ENCODE measurements at places on chromosomes 7 and 10. TPM values are rescaled to one million over a fixed set of nuclear protein-coding genes. Genes with fewer than 3 reads are reported as not detected.

ANKRD1 gene
- total RNA-seq, result 156 TPM

CFAP46 gene
- 0.52 TPM for total RNA-seq

HOXA6 gene
- 6.5 TPM for total RNA-seq

GRCh38 chr7:155584261-155584660, 37.9 kb upstream of the CNPY1 start:
- no peaks in the 10 kb centered on the region for H3K4me1 ChIP-seq
- H3K36me3 ChIP-seq, result no peaks in the 10 kb centered on the region
- no peaks in the 10 kb centered on the region for H3K27me3 ChIP-seq
- no peak overlapping the region for H3K27ac ChIP-seq
- H3K4me3 ChIP-seq, result no peak overlapping the region

DNA sequence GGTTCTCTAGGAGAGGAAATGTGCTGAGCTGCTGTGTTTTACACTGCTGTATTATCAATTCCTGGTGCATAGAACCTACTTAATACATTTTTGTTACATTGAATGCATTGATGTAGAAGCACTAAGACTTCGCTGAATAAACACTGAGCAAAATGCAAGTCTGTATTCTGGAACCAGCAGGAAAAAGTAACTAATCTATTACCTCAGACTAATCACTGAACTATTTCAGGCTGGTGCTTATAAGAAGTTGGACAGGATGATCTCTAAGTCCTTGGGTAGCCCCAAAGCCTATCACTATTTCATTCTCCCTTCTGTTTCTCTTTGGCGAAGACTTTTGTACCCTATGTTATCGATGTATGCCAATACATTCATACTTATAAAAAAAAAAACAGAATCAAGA, 87.2 kb upstream of the LRRTM3 start:
- H3K36me3 ChIP-seq, result no peaks in the 10 kb centered on the region
- no peak overlapping the region for H3K4me3 ChIP-seq

GRCh38 chr7:104208421-104208780, 588 bp upstream of the ORC5 start:
- peak overlapping the region; percentile 85 for H3K27ac ChIP-seq
- no peaks in the 10 kb centered on the region for H3K27me3 ChIP-seq
- H3K36me3 ChIP-seq, result peaks cover 5% of the 10 kb centered on the region

DNA sequence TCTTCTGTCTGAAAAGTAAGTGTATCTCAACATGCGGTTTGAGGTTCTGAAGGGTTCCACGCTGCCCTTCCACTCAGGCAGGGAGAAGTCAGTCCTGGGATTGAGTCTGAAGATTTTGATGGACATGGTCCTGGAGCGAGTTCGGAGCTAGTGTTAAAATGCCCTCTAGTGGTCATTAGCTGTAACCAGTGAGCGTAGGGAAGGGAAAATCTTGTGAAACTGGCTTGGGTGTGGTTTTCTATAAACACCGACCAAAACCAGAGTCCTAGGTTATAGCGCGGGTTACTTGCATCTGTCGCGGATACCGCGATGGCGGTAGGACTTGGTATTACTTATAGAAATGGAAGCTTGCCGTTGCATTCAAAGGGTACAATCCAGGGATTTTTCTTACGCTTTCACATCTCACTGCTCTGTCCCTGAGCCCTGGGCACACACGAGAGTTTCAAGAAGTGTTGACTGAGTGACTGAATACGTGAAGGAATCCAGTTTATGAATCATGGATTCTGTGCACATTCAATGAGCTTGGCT, 348.2 kb upstream of the C7orf33 start:
- no peak overlapping the region for H3K4me3 ChIP-seq
- no peaks in the 10 kb centered on the region for H3K27me3 ChIP-seq
- no peaks in the 10 kb centered on the region for H3K4me1 ChIP-seq
- H3K36me3 ChIP-seq, result no peaks in the 10 kb centered on the region

DNA sequence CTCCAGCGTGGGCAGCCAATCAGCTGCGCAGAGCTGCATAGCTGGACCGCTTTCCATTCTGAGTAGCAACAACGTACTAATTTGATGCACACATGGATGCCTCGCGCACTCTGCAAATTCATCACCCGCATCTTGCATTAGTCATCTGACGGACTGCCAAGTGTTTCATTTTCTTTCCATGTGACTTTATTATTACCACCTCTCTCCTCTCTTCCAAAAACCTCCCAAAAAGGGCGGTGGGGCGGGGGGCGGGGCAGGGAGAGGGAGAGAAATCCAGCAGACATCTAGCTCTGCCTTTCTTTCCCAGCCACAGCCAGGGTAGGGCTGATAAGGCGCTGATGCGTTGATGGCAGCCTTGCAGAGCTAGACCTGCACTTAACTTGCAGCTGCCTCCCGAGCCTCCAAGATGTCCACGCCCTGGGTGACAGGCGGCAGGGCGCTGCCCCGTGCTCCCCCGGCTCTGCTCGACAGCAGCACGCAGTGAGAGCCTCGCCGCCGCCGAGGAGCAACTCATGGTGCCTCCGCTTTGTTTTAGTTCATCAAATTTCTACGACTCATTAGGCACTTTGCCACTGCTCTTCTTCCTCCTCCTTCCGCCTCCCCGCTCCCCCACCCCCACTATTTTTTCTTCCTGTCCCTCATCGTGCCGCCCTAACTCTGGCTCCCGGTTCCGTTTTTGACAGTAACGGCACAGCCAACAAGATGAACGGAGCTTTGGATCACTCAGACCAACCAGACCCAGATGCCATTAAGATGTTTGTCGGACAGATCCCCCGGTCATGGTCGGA, 147.3 kb downstream of the CELF2 start:
- H3K27me3 ChIP-seq, result no peaks in the 10 kb centered on the region
- DNase-seq, result peak; percentile 78
- peak overlapping the region; percentile 87 for H3K27ac ChIP-seq
- H3K36me3 ChIP-seq, result peaks cover 8% of the 10 kb centered on the region
- peak overlapping the region; percentile 58 for H3K4me3 ChIP-seq

- no peaks in the 10 kb centered on the region for H3K4me1 ChIP-seq
- peaks cover 44% of the 10 kb centered on the region for H3K36me3 ChIP-seq
- H3K27me3 ChIP-seq, result no peaks in the 10 kb centered on the region
- no peak overlapping the region for H3K4me3 ChIP-seq
- no peak overlapping the region for H3K27ac ChIP-seq
- DNase-seq, result no peak
These were observed 146.0 kb downstream of the TNS3 start for GRCh38 chr7:47435889-47436312.

- no peak overlapping the region for H3K27ac ChIP-seq
- H3K36me3 ChIP-seq, result no peaks in the 10 kb centered on the region
- no peaks in the 10 kb centered on the region for H3K27me3 ChIP-seq
These were observed 179.1 kb upstream of the STEAP4 start for GRCh38 chr7:88485821-88486220.

DNA sequence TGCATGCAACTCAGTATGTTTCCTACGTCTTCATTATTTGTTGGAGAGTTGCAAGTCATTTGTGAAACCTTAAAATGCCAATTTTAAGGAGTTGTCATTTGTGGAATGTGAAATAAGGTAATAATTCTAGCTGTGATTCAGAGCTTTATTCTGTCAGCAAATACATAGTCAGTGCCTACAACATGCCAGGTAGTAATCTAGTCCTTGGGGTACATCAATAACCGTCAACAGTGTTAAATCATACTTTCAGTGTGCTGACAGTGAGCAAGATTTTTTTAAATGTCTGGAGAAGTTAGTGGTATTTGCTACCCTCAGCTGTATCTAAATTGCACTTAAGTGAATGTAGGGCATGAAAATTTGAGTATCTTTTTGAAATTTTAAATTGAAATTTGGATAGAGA, 36.7 kb downstream of the MPLKIP start:
- H3K36me3 ChIP-seq, result peaks cover 49% of the 10 kb centered on the region
- no peaks in the 10 kb centered on the region for H3K27me3 ChIP-seq
- H3K4me1 ChIP-seq, result no peaks in the 10 kb centered on the region
- H3K27ac ChIP-seq, result no peak overlapping the region
- no peak overlapping the region for H3K4me3 ChIP-seq

GRCh38 chr7:33745934-33746333, 159.4 kb upstream of the BMPER start:
- no peak overlapping the region for H3K4me3 ChIP-seq
- H3K36me3 ChIP-seq, result no peaks in the 10 kb centered on the region
- H3K27ac ChIP-seq, result no peak overlapping the region
- no peak for DNase-seq
- no peaks in the 10 kb centered on the region for H3K27me3 ChIP-seq

DNA sequence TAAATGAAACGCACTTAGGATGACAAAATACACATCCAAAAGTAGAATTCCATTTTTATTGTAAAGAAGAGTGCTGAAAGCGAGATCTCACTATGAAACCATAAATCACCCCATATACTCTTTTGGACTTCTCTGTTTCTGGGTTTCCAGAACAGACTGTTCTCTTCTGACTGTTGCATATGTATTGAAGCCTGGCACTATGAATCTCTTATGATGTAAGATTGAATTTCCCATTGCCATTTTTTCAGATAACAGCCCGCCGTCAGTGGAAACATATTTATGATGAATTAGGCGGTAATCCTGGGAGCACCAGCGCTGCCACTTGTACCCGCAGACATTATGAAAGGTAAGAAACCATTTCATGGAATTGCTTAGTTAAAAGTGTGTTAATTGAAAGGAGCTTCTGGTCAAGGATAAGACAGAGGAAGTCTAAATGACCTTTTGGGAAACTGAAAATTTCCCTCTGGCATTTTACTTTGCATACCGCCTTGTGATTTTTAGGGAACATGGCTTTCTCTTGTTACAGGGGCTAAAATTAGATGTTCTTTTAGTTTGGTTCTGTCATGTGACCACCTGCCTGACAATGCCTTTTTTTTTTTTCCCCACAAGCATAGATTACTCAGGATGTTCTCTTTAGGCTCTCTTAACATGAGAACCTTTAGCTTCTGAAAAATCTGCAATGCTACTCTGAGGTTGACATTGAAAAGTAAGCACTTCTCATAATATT, 168.1 kb downstream of the ARID5B start:
- H3K4me3 ChIP-seq, result no peak overlapping the region
- H3K27me3 ChIP-seq, result no peaks in the 10 kb centered on the region
- H3K4me1 ChIP-seq, result peaks cover 9% of the 10 kb centered on the region
- H3K27ac ChIP-seq, result peak overlapping the region; percentile 34
- DNase-seq, result no peak

DNA sequence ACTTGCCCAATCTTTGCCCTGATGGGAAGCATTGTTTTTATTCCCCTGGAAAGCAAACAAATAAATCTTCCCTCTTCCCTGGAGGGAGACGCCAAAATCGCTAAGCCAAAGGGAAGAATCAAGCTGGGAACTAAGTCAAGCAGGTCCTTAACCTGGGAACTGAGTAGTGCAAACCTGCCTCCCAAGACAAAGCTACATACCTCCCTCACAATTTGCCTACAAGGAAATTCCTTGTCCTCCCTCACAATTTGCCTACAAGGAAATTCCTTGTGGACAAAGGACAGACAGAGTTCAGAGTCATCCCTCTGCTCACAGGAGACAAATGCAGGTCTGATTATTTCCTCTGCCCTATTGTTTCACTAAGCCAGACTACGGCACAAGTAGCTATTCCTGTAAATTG, 50.5 kb downstream of the SPOCK2 start:
- no peak for DNase-seq
- no peaks in the 10 kb centered on the region for H3K27me3 ChIP-seq
- H3K27ac ChIP-seq, result no peak overlapping the region
- no peaks in the 10 kb centered on the region for H3K36me3 ChIP-seq
- no peak overlapping the region for H3K4me3 ChIP-seq

- no peaks in the 10 kb centered on the region for H3K27me3 ChIP-seq
- no peaks in the 10 kb centered on the region for H3K36me3 ChIP-seq
- H3K27ac ChIP-seq, result no peak overlapping the region
- DNase-seq, result no peak
These were observed 151.4 kb upstream of the PRPS1L1 start for GRCh38 chr7:18179093-18179492.

- H3K36me3 ChIP-seq, result no peaks in the 10 kb centered on the region
- H3K27me3 ChIP-seq, result peaks cover 13% of the 10 kb centered on the region
- no peak overlapping the region for H3K27ac ChIP-seq
These were observed 265.3 kb downstream of the TCERG1L start for GRCh38 chr10:131046194-131046593.

- H3K4me1 ChIP-seq, result no peaks in the 10 kb centered on the region
- H3K36me3 ChIP-seq, result no peaks in the 10 kb centered on the region
- no peaks in the 10 kb centered on the region for H3K27me3 ChIP-seq
- no peak overlapping the region for H3K4me3 ChIP-seq
These were observed 100.2 kb downstream of the MMRN2 start for GRCh38 chr10:86857128-86857721.

DNA sequence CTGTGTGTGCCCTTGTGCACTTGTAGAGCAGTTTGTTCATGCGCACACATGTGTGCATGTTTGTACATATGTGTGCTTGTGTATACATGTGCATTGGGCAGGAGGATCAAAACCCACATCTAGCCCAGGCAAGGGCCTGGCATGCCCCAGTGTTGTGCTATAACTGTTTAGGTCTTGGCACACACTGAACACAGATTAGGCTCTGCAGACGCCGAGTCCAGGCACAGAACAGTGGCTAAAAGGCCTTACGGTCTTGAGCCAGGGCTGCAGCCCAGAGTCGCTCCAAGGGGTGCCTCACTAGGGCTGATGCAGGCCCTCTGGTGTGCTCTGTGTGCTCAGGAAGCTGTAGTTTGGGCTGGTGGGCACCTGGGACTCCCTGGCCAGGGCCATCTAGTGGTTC, 55.7 kb downstream of the YKT6 start:
- H3K27ac ChIP-seq, result no peak overlapping the region
- peaks cover 33% of the 10 kb centered on the region for H3K4me1 ChIP-seq
- no peak overlapping the region for H3K4me3 ChIP-seq
- no peak for DNase-seq
- H3K27me3 ChIP-seq, result no peaks in the 10 kb centered on the region

DNA sequence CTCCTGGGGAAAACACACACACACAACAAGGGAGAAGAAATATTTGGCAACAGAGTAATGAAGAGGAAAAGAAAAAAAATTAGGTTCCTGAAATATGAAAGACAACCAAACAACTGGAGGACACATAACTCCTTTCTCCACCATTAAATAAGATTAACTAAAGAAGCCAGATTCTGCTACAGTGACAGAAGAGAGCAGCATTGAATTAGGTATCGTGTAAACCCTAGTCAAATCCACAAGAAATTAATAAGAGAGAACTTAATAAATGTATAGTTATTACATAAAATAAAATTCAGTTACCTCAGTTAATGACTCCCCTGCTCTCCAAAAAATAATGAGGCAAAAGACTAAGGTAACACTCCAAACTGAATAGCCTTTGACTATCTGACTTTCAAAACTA, 306.7 kb downstream of the CRPPA start:
- H3K4me1 ChIP-seq, result no peaks in the 10 kb centered on the region
- H3K27ac ChIP-seq, result no peak overlapping the region
- H3K36me3 ChIP-seq, result no peaks in the 10 kb centered on the region
- no peak overlapping the region for H3K4me3 ChIP-seq
- no peak for DNase-seq

- no peaks in the 10 kb centered on the region for H3K36me3 ChIP-seq
- no peak overlapping the region for H3K27ac ChIP-seq
- DNase-seq, result no peak
- peaks cover 4% of the 10 kb centered on the region for H3K4me1 ChIP-seq
These were observed 6.7 kb upstream of the PAXIP1 start for GRCh38 chr7:155009570-155010157.

DNA sequence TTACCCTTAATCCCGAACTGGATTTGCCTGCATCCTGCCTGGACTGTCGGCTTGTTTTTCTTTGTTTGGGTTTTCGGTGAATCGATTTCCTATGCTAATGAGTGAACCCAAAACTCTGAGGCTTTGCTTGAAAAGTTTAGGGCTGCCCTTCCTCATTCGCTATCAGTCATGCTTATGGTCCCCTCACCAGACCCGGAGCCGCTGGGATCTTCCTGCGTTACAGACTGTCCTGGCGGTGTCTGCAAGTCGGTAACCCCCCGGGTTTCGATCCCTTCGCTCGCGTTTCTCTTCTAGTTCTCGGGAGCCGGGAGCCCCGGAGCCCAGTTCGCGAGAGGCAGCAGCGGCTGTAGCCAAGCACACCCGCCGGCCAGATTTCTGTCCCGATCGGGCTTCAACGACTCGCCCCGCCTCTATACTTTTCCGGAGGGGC, 2.2 kb downstream of the EMX2 start:
- H3K27me3 ChIP-seq, result peaks cover 97% of the 10 kb centered on the region
- no peaks in the 10 kb centered on the region for H3K36me3 ChIP-seq
- H3K4me3 ChIP-seq, result peak overlapping the region; percentile 26
- peaks cover 28% of the 10 kb centered on the region for H3K4me1 ChIP-seq
